ENCODE measurements at places on chromosomes 1 and 21.

GRCh38 chr1:167533851-167534300, 15.5 kb upstream of the CD247 start:
- DNase-seq, result peak; percentile 66

DNA sequence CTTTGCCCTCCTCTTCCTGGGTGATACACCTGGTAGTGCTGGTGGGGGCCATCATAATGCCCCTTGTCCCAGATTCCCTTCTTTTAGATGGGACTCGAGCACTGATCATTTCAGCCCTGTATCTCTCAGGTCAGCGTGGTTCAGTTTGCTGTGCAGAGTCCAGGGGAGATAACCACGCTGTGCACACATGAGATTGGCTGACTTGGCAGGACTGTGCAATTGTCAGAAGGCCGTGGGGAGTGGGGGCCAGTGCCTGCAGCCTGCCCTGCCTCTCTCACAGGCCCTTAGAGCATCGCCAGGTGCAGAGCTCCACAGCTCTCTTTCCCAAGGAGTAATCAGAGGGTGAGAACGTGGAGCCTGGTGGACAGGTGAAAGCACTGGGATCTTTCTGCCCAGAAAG, 15.2 kb downstream of the EPHX1 start:
- DNase-seq, result no peak

GRCh38 chr1:171715813-171716251, 26.0 kb downstream of the VAMP4 start:
- no peak for DNase-seq

- DNase-seq, result no peak
These were observed 59.5 kb downstream of the BACE2 start for GRCh38 chr21:41227357-41228005.

- DNase-seq, result no peak
These were observed 29.4 kb upstream of the CRP start for GRCh38 chr1:159743651-159744410.

DNA sequence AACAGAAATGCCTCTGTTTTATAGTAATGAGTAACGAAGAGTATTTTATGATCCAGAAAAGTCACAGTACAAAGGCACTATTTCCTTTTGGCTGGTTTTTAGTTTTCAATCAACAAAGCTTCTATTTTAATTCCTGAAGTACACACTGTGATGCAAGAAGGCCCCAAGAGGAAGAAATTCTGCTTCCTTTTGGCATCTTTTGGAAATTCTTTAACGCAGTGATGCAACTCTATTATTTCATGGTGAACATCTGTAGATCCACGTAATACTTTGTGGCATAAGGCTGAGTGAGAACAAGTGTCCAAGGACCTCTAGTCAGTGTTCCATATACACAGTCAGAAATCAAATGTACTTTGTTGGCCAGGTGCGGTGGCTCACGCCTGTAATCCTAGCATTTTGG, 137.5 kb downstream of the TGFB2 start:
- DNase-seq, result no peak

- DNase-seq, result no peak
These were observed 35.4 kb downstream of the ENAH start for GRCh38 chr1:225617479-225617878.

DNA sequence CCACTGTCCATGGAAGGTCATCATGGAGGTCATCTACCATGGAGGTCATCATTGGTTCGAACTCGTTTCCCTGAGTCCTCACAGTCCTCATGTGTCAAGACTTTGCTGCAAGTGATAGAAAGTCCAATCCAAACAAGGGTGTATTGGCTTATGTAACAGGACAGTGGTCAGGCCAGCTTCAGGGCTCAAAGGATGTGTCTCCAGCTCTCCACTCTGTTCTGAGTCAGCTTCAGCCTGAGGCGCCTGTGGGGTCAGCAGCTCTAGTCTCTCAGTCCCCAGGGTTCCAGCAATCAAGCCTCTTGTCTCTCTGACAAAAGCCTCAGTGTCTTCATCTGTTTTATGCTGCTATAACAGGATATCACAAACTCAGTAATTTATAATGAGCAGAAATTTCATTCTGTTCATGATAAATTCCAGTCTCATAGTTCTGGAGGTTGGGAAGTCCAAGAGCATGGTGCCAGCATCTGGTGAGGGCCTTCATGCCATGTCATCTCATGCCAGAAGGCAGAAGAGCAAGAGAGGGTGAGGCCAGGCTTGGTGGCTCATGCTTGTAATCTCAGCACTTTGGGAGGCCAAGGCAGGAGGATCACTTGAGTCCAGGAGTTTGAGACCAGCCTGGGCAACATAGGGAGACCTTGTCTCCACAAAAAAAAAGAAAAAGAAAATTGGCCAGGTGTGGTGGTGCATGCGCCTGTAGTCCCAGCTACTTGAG, 19.5 kb downstream of the A3GALT2 start:
- DNase-seq, result no peak

GRCh38 chr21:38567335-38567969, 69.2 kb upstream of the ERG start:
- DNase-seq, result no peak

- no peak for DNase-seq
These were observed 154.0 kb upstream of the WNT4 start for GRCh38 chr1:22296701-22297591.

- no peak for DNase-seq
These were observed 23.3 kb downstream of the SLC2A1 start for GRCh38 chr1:42935313-42935895.

- no peak for DNase-seq
These were observed 63.6 kb downstream of the GADD45A start for GRCh38 chr1:67748630-67749029.

DNA sequence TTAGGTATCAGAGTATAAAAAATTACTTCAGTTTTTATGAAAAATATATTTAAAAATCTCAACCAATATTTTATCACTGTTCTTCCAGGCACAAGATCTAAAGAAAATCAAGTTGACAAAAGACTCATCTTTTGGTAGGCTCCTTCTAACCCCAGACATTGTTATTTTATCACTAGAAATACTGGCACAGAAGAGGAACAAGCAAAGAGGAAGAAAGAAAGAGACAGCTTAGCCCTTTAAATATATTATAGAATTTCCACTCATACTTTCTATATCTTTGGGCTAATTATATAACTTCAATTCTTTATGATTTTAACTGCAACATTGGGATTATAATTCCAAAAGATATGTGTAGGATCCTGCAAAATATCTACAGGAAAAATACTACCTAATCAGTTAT, 32.4 kb downstream of the SPTA1 start:
- DNase-seq, result no peak

- DNase-seq, result no peak
These were observed 4.0 kb downstream of the SHISAL2A start for GRCh38 chr1:52636721-52637695.

DNA sequence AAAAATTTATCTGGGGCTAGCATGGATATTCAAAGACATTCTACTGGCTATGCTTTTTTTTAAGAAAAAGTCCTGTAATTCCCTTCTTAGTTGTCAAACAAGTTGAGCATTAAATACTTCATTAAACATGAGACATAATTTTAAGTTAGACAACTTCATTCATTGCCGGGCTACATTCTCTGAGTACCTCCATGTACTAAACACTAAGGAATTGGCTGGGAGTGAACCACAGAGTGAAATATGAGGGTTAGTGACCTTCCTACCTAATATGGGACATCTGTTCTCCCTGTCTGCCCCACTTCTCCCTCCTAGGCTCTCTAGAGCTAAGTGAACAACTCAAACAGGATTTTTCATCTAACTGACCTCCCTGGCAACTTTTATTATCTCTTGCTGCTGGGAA, 370.4 kb downstream of the VAV3 start:
- no peak for DNase-seq

- no peak for DNase-seq
These were observed 23.5 kb upstream of the SGIP1 start for GRCh38 chr1:66510407-66510806.

DNA sequence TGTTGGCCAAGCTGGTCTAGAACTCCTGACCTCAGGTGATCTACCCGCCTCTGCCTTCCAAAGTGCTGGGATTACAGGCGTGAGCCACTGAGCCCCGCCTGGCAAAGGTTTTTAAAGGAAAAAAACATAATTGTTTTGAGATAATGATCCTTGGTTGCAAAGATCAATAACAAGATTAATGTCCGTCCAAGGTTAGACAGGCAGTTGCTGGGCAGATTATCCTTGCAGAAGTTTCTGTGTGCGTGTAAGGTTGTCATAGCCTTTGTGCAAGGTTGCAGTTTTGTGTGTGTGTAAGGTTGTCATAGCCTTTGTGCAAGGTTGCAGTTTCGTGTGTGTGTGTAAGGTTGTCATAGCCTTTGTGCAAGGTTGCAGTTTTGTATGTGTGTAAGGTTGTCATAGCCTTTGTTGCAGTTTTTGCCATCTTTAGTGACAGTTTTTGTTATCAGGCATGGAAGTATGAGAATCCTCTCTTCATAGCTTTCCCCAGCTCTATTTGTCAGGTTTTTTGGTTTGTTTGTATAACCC, 3.6 kb downstream of the YBEY start:
- DNase-seq, result no peak

GRCh38 chr1:30135698-30136097, 587.7 kb downstream of the MATN1 start:
- DNase-seq, result no peak

- no peak for DNase-seq
These were observed 267.9 kb downstream of the PLA2G4A start for GRCh38 chr1:187096689-187097088.

DNA sequence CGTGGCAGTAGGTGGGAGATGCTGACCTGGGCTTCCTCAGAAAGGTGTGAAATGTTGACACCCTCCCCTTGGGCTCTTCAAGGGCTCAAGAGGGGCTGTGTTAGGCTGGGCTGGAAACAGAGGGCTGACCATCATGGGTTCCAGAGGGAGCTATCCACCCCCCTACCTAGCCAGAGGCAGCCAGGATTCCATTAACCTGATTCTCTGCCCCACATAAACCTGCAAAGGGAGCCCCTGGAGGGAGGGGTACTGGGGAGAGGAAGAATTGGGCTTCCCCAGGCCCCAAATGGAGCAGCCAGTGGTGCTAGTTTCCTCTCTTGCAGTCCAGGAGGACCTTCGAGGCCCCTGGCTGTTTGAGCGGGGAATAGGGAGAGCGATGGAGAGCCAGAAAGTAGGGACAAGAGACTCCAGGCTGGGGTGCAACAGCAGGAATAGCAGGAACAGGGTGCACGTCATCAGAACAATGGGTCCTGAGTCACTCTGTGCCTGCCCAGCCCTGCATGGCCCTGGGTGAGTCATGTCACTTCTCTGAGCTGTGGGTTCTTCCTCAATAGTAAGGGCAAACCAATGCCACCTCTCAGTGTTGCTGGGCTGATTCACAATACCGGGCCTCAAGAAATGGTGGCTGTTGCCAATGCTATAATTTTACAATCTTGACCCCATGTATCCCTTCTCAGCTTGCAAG, 121.2 kb downstream of the EPHB2 start:
- DNase-seq, result no peak

GRCh38 chr21:23401278-23401677, 2206.0 kb downstream of the MRPL39 start:
- no peak for DNase-seq

- DNase-seq, result no peak
These were observed 5.6 kb downstream of the CA6 start for GRCh38 chr1:8951231-8951630.

DNA sequence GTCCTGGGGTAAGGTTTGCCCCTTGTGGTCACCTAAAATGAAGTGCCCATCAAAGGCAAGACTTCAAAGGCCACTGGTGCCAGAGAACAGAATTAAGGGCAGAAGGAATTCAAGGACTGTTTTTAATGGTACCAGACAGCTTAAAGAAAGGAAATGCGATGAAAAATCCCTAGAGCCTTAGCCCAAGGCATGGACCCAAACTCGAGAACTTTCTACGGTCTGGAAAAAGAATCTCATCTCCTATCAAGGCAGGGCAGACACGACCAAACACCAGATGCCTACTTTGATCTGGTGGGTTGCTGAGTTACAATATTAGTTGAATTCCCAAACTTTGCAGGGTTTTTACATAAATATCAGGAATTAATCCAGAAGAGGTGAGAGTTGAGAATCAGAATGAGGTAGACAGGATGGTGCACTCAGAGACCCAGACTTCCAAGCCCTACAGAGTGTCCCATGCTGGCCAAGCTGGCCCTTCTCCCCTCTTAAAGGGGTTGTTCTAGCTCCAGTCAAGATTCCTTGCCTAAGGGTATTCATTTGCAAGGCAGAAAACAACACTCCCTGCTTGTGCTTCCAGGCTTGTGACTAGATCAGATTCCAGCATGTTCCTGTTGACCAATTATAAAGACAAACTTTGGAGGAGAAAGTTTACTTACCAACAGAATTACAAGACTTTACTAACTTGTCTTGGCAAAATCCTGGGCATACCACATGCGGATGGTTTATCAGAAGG, 48.0 kb downstream of the EDN2 start:
- DNase-seq, result peak; percentile 15

GRCh38 chr1:108881369-108881768, 4.6 kb downstream of the GPSM2 start:
- no peak for DNase-seq

DNA sequence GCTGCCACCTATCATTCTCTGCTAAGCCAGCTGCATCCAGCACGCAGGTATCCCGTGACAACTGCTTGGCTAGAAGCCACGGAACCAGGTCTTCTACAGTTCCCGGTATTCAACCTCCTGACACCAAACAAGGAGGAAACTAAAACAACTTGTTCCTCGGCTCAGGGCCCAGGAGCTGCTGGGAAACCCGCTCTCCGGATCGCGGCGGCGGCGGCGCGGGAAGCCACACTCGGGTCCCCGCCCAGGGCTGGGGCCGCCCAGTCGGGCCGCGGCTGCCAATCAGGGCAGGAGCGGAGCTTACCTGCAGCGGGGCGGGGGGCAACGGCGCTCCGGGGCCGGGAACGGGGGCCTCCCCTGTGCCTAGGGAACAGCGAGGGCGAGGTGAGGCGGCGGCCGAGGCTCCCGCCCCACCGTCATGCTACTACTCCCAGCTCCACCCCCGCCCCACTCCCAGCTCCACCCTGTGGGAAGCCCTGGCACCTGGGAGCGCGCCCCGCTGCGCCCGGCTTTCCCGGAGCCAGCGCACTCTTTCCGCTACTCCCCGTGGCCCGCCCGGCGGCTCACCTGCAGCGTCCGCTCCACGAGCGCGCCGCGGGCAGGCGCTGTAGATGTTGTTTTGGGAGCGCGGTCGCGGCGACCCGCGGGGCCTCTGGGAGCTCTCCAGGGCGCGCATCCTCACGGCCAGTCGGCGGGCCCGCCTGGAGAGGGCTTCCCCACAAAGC, 12.1 kb downstream of the IL24 start:
- no peak for DNase-seq

GRCh38 chr1:171226747-171227370, 21.4 kb upstream of the FMO1 start:
- no peak for DNase-seq

GRCh38 chr21:41764558-41765419, 2.1 kb downstream of the RIPK4 start:
- no peak for DNase-seq

GRCh38 chr1:80566867-80567266, 1233.9 kb upstream of the ADGRL2 start:
- no peak for DNase-seq

GRCh38 chr1:118987468-118988185, 516 bp downstream of the TBX15 start:
- no peak for DNase-seq

DNA sequence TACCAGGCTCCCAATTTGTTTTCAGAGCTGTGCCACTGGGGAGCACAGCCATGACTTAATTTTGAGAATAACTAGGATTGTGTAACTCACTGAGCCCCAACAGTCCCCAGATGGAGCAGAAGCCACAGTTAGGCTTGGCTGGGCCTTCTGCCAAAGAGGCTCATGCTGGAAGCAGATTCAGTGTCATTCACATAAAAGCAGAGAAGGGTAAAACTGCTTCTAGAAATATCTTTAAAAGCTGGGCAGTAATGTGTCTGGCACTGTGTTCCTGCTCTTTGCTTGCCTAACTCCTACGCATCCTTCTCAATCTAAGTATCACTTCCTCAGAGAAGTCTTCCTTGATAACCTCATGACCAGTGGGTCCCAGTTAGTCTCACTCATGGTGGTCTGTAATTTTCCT, 20.3 kb downstream of the STK40 start:
- DNase-seq, result peak; percentile 84

Data from Right ventricle myocardium inferior (tissue), 1 donor.